ENCODE measurements at places on chromosomes 13 and 19.
A peak's percentile ranks its signal among the peaks of the same experiment; 100 is the strongest.

- no peak for DNase-seq
These were observed 1184.0 kb downstream of the UQCRFS1 start for GRCh38 chr19:28028881-28029444.

DNA sequence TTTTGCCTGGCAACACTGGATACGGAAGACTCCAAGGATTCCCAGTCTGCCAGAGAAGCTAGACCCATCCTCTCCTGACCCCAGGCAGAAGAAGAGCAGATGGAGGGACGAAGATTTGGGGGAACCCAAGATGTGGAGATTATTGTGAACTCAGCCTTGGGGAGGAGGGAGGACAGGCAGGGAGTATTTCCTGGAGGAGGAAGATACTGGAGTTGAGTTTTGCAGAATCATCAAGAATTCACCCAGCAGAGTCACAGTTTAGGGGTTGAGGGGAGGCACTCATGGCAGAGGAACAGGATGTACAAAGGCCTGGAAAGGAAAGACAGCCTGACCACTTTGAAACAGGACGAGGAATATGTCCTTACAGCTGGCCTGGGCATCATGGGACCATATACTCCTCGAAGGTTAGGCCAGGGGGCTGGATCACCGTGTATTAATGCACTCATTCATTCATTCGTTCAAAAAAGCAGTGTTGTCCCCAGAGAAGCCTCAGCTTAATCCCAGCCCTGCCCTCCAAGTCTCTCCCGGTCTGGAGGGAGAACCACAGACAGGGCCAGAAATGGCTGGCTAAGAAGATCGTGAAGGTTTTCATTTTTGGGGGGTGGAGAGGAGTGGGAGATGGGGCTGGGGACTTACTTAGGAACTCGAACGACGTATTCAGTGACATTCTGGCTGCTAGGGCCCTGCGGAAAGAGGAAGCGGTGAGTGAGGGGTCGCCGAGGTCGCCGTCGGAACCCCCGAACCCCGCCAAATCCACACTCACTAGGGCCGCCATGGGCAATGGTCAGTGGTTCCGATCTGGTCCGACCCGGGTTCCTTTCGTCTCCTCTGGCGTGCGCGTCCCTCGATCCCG, 517 bp downstream of the GTF2F1 start:
- DNase-seq, result no peak

- DNase-seq, result no peak
These were observed 328.6 kb downstream of the TBC1D4 start for GRCh38 chr13:75153386-75153785.

GRCh38 chr13:95381212-95381527, 79.9 kb upstream of the ABCC4 start:
- no peak for DNase-seq

DNA sequence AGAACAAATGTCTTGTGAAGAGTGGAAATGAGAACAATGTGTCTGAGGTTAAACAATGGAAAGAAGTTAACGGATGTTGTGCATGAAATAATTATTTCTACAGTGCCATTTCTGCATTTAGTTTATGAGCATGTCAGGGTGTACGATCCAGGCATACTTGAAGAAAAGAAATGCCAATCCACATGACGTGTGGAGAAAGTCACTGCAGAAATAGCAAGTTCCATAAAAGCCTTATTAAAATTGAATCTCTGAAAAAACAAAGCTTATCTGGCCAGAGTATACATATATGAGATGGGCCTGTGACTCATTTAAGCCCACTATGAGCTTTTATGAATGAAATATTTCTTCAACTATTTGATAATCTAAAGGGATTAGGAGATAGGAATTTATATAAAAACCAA, 426.1 kb downstream of the EFNB2 start:
- DNase-seq, result no peak

- DNase-seq, result no peak
These were observed 82.6 kb downstream of the NUFIP1 start for GRCh38 chr13:44906713-44907112.

GRCh38 chr13:33793726-33794125, 24.2 kb upstream of the RFC3 start:
- DNase-seq, result no peak

DNA sequence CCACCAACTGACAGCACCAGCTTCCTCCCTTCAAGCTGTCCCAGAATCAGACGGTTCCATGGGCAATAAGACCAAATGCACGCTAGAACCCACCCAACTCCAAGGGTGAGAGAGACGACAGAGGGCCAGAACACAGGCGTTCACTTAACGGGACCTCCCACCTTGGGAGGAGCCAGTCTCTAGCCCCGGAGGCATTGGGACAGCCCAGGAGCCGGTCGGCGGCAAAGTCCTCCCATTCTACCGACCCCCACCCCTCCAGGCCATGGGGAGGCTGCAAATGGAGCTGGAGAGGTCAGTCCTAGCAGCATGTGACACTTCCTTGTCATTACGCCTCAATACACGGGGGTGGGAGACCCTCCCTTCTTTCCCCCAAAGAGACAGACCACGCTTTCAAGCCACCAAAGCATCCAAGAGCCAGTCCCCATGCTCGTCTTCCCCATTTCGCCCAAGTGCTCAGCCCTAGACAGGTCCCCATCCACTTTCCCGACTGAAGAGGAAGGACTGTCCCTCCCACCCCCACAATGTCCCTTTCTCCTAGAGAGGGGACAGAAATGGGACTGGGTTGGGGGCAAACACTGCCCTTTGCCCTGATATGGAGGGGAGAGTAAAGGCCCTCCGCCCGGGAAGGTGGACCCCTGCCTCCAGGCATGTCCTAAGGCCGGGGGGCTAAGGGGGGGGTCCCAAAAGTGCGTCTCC, 964 bp downstream of the KHSRP start:
- DNase-seq, result peak; percentile 24

DNA sequence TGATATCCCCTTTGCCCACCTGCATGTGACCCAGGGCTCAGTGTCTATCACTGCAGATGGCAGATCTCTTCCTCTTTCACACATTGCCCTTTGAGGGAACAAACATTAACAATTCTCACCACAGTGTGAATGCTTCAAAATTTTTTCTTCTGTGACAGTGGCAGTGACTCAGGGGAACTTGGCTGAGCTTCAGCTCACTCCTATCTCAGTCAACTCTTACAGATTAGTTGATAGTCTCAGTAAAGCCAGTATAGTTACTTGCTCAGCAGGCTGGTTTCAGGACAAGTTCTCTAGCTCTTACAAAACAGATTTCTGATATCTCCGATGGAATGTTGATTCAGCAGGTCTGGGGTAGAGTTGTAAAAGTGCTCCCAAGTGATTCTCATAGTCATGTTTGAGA, 166.9 kb downstream of the DLEU7 start:
- no peak for DNase-seq

DNA sequence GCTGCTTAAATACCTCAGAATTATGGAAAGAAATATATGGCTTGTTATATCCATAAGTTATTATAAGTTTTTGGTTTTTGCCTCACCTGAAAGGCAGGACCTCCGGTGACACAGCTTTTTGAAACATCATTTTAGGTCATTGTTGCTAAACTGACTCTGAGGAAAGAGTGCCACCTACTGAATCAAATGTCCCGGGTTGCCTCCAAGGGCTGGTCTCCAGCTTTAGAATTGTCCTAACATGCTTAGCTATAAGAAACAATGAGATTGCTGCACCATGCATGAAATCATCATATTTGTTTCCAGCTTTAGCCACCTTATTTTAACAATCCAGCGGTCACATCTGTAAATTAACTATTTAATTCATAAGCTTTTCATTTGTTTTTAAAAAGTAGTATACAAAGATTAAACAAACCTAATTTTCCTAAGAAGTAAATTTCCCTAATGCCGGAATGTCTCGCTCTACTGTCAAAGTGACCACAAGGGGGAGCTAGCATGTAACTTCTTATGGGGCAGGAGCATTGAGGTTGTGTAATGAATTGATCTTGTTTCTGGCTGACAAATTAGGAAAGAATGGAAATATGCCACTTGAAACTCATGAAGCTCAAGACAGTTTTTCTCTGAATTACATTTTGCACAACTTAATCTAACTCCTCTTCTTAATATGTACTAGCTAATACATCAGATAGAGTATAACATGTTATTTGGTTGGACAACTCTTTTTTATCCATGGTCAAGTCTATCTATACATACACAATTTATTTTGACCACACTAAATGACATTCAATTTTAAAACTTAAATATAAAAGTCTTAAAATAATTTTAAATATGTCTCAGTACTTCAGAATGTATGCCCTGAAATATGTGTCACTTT, 6.7 kb upstream of the PCDH17 start:
- peak; percentile 17 for DNase-seq

DNA sequence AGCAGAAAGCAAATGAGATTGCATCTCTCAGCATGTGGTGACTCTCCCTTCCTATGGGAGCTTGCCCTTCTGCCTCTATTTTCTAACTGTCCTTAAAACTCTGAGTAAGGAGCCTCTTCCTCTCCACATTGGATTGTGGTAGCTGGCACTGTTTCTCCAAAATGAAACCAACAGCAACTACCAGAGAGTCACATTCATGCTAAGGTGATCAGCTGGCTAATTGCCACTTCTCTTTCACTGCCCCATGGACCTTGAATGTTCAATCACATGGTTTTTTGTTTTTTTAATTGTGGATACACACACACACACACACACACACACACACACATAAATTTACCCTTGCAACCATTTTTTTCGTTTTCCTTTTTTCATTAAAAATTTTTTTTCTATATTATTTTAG, 154.7 kb upstream of the TSC22D1 start:
- no peak for DNase-seq

GRCh38 chr19:37317403-37318209, 53.3 kb upstream of the ZNF527 start:
- DNase-seq, result peak; percentile 95

- no peak for DNase-seq
These were observed 59.8 kb upstream of the TPM4 start for GRCh38 chr19:16016226-16017137.

DNA sequence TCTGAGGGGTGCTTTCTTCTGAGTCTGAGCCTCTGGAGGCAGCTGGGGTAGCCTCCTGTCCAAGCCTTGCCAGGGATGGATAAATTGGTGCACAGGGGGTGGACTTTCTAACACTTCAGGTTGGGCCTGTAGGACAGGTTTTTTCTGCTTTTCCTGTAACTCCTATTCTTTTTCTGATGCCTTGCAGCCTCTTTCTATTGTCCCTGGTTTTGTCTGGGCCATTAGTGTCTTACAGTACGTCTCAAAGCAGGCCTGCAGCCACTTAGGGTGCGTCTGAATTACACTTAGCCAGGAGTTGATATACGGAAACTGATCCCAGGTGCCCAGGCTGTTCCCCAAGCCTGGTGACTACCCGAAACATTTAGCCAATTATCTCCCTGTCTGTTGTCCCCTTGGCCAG, 213.3 kb upstream of the HTR2A start:
- DNase-seq, result no peak

- DNase-seq, result no peak
These were observed 1369.9 kb downstream of the EFNB2 start for GRCh38 chr13:105165449-105166125.

DNA sequence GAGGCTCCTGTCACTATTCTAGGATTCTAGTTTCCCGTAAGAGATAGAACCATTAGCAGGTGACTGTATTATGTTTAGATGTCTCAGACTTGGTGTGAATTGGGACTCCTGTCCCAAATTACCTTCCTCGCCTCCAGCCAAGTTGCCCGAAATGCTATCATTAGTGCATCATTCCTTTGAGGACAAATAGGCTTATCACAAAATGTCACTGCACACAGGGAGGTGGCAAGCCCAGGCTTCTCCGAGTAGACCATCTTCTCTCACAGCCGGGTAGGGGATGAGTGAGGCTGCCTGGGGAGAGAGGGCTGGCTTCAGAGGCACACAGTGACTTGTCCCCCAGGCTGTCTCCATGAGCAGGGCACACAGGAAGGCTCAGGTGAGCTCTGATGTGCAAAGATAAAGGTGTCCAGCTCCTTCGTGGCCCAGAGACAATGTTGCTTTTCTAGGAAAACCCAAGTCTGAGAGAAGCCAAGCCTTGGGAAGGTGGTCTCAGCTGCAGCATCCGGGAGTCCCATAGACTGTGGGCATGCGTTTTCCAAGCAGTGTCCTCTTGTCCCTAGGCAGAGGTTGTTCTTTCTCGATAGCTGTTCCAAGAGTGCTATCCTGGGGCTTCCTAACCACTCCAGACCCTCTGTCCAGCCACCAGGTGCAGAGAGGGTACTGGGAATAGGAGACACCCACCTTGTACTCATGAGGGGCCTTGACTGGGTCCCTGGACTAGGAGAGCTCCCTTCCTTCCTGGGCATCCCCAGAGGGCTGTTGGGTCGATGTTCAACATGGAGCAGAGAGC, 163.1 kb upstream of the TSHZ3 start:
- no peak for DNase-seq

DNA sequence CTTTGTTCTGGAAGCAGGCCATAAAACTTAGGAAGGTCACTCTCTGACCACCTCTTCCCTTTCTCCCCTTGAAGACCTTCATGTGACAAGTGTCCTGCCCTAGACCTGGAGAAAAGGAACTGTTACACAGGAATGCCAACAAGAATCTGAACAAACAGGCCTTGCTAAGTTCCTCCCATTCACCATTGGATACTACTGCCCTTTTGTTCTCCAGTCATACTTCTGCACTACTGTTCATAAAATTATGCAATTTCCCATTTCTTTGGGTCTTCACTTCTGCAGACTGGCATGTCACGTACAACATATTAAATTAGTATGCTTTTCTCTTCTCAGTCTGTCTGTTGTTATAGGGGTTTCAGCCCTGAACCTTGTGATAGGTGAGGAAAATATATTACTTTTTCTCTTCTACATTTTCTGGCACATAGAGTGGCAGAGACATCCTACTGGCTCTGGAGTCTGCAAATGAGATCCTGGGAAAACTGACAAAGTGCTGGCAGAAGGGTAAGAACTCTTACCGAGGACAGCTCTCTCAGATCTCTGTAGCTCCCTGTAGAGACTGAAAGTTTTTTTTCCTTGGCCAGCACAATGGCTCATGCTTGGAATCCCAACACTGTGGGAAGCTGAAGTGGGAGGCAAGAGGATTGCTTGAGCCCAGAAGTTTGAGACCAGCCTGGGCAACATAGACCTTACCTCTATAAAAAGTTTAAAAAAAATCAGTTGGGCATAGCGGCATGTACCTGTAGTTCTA, 87.6 kb upstream of the SPRY2 start:
- DNase-seq, result no peak

DNA sequence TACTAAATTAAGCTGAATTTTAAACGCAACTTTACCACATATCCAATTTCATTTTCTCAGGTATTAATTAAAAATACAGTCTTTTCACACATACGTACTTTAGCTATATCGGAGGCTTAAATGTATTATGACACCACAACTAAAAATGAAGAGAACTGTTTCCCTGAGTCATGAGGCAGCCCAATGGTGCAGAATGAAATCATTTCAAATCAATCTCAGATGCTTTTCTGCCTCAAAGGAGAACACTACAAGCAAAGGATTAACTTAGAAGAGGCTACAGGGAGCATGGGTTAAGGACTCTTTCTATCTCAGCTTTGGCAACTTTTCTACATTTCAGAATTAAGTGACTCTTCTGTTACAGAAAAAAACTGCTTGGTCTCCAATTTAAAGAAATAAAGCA, 516.3 kb upstream of the HTR2A start:
- DNase-seq, result no peak

GRCh38 chr13:32989290-32989667, 26.9 kb upstream of the KL start:
- DNase-seq, result no peak

- no peak for DNase-seq
These were observed 735 bp downstream of the BRSK1 start for GRCh38 chr19:55284405-55285058.
